Activated naive CD4-positive, alpha-beta T cell (primary cell): ENCODE measurements at places on chromosomes 7 and 10.

- DNase-seq: no peak
Observed at GRCh38 chr7:19670806-19671205, 38.0 kb downstream of the POLR1F start.

- DNase-seq: no peak
Observed at GRCh38 chr7:130930681-130931080, 196.7 kb upstream of the KLF14 start.

DNA sequence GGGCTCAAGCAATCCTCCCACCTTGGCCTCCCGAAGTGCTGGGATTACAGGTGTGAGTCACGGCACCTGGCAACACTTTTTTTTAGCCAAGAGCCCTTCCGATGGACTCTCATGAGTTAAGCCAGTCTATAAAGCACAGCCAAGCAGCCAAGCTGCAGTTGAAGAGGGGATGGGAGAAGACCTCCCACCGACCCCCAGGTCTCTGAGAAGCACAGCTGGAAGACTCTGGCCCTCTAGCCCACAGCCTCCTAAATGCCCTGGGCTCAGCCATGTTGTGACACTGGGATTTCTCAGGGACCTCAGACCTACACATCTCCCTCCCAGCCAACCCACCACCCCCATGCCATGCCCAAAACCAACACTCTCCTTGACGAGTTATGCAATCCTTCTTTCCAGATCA is 31.1 kb downstream of the CALML3 start:
- DNase-seq: no peak

DNA sequence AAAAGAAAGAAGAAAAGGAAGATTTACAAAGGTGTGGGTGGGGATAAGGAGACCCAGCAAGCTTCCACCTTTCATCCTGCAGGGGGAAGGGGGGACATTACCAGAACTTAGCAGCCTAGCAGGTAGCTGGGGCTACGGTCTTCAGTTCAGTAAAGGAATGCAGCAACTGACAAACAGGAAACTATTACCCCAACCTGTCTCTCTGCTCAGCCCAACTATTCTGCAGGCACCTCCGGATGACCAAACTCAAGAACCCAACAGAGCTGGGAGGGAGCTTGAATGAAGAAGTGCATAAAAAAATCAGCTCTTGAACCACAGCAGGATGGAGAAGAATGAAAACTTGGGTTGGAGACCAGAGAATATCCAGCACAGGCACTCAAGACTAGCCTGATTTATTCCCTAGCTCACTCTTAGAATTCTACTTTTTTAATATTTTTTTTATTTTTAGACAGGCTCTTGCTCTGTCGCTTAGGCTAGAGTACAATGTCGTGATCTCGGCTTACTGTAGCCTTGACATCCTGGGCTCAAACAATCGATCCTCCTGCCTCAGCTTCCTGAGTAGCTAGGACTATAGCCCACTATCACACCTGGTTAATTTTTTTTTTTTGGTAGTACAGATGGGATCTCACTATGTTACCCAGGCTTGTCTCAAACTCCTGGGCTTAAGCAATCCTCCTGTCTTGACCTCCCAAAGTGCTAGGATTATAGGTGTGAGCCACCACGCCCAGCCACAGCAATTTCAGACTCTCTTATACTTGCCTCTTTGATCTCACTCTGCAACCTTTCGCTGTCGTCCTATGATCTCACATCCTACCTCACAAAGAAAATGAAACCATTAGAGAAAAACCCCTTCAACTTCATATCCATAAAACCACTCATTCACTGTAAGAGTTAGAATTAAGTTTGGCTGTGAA is 18.5 kb upstream of the C10orf67 start:
- DNase-seq: no peak

- DNase-seq: no peak
Observed at GRCh38 chr10:34240039-34240438, 575.1 kb downstream of the PARD3 start.

GRCh38 chr10:10545771-10546170 is 471.9 kb upstream of the CELF2 start:
- DNase-seq: no peak

DNA sequence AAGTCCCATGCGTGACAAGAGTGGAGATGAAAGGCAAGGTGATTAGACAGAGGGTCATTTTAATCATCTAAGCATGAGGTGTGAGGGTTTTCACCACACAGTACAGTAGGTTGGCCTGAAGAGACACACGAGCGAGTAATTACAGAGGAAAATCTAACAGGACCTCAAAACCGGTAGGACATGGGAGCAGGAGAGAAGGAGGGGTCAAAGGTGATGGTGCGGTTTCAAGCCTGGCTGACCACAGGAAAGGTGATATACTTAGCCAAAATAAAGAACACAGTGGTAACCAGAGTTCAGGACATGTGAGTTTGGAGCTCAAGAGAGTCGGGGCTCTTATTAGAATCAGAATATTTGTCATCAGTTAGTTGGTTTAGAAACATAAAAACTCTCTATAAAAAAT is 20.0 kb downstream of the GLI3 start:
- no peak for DNase-seq
